Fibroblast of the aortic adventitia (primary cell): ENCODE measurements at places on chromosomes 7 and 10. TPM values are rescaled to one million over a fixed set of nuclear protein-coding genes. Genes with fewer than 3 reads are reported as not detected.

The SUGCT gene
- total RNA-seq, result 1.9 and 6.7 TPM in 2 replicates

The FAM25G gene
- not detected in 2 replicates for total RNA-seq

The ELOVL3 gene
- 0.09 TPM in 1 of 2 replicates, not detected in the other for total RNA-seq

The ITPRIP gene
- total RNA-seq, result 6.2 and 15.7 TPM in 2 replicates

The ANKRD61 gene
- not detected in 2 replicates for total RNA-seq

The FBXL13 gene
- total RNA-seq, result 2.9 and 3.4 TPM in 2 replicates

The NEURL1 gene
- total RNA-seq, result 0.27 TPM in 1 of 2 replicates, not detected in the other

The PKD2L1 gene
- not detected in 2 replicates for total RNA-seq

The NPSR1 gene
- total RNA-seq, result not detected in 2 replicates

The GRIFIN gene
- total RNA-seq, result not detected in 2 replicates

The ANKMY2 gene
- 24.9 and 30.2 TPM in 2 replicates for total RNA-seq

The PIK3AP1 gene
- total RNA-seq, result 2.0 TPM in 1 of 2 replicates, not detected in the other

The PTCD1 gene
- total RNA-seq, result 1.3 and 4.4 TPM in 2 replicates

The DKK1 gene
- total RNA-seq, result 51.7 and 123 TPM in 2 replicates

The CTAGE15 gene
- total RNA-seq, result 0.25 TPM in 1 of 2 replicates, not detected in the other

The NAT16 gene
- not detected in 2 replicates for total RNA-seq

The CUZD1 gene
- total RNA-seq, result 0.72 and 1.4 TPM in 2 replicates

The HOXA13 gene
- not detected in 2 replicates for total RNA-seq

The KLF14 gene
- total RNA-seq, result 0.09 TPM in 1 of 2 replicates, not detected in the other

The ASAH2B gene
- total RNA-seq, result 2.3 and 5.7 TPM in 2 replicates

The PRLHR gene
- total RNA-seq, result not detected in 2 replicates

The ATRNL1 gene
- 1.9 and 7.3 TPM in 2 replicates for total RNA-seq

The ITGB8 gene
- total RNA-seq, result 17.7 and 79.2 TPM in 2 replicates

The OR2A7 gene
- 0.81 and 0.98 TPM in 2 replicates for total RNA-seq

The GSDME gene
- 43.3 and 59.9 TPM in 2 replicates for total RNA-seq

The GCK gene
- total RNA-seq, result 0.36 TPM in 1 of 2 replicates, not detected in the other

The PRF1 gene
- total RNA-seq, result not detected in 2 replicates

The DAGLB gene
- total RNA-seq, result 21.4 and 38.3 TPM in 2 replicates

The PNLIP gene
- total RNA-seq, result not detected in 2 replicates
